DMS153 (cell line): ENCODE measurements at places on chromosomes 6 and 20.
A peak's percentile ranks its signal among the peaks of the same experiment; 100 is the strongest.

GRCh38 chr20:39150501-39150900, 188.4 kb downstream of the DHX35 start:
- DNase-seq, result no peak

- DNase-seq, result no peak
Measured at GRCh38 chr6:108825326-108825725, 22.9 kb upstream of the ARMC2 start.

GRCh38 chr20:48186915-48187314, 401.6 kb upstream of the SULF2 start:
- no peak for DNase-seq

GRCh38 chr20:22815603-22816315, 219.4 kb upstream of the SSTR4 start:
- DNase-seq, result no peak

DNA sequence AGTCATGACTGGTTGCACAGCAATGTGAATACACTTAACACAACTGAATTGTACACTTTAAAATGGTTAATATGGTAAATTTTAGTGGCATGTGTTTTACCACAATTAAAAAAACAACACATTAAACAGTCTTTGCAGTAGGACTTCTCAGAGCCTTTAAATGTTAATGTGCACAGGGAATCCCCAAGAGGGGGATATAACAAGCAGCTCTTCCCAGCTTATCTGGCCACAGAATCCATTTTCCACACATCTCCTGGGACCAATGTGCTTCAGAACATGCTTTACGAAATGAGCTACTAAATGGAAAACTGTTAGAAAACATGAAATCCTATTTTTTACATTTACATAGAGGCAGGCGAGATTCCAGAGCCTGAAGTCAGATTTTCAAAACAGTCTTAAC, 44.4 kb downstream of the FYN start:
- no peak for DNase-seq

- no peak for DNase-seq
Measured at GRCh38 chr6:17886891-17887290, 100.5 kb downstream of the KIF13A start.

GRCh38 chr20:47502271-47503239, 868 bp downstream of the NCOA3 start:
- DNase-seq, result peak; percentile 21

DNA sequence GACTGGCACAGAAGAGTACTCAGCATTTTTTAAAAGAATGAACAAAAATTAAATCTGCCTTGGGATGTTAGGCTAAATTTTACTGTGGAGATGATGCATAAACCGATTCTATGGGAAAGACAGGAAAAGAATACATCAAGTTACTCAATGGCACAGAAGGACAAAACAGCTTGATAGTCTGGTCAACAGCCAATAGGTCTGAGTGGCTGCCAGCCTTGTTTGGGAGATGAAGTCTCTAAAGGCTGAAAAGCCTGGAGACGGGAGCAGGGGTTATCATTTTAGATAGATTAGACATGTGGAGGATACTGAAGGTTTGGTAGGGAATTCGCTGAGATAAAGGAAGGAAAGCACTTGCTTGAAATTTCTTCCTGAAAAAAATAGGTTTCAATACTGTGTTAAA, 56.3 kb upstream of the LAMA2 start:
- no peak for DNase-seq

DNA sequence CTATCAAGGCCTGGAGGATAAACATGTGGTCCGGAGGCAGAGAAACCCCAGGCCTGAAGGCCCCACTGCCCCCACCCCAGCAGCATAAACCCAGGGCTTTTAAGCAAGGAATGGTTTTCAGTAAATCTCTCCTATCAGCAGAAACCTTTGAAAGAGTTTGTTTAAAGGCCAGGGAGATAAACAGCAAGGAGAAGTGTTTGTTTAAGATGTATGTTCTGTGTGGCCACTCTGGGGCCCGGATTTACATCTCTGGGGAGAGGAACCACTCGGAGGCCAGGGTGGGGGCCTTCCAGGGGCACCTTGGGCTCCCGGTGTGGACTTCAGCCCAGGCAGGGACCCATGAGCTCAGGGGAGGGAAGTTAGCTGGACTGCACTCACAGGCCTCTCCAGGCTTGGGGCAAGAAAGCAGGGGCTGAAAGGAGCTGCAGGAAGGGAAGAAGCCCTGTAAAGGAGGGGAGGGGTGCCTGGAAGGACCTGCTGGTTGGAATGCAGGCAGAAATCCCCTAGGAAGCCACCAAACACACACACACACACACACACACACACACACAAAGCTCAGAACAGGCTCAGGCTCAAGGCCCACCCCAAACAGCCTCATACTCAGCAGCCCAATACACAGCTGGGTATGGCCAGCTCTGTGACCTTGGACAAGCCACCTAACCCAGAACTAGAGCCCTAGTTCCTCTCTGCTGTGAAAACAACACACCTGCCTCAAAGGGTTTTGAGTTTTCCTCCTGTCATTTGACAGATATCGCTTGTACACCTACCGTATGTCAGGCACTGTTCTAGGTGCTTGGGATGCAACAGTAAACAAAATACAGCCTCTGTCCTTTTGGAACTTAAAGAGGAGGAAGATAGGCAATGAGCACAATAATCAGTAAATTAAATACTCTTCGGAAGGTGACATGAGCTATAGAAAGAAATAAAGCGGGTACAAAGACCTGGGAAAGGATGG, 26.2 kb upstream of the FOXP4 start:
- DNase-seq, result peak; percentile 46

GRCh38 chr20:47551222-47551621, 49.5 kb downstream of the NCOA3 start:
- DNase-seq, result no peak

- no peak for DNase-seq
Measured at GRCh38 chr20:19404826-19405225, 192.4 kb downstream of the SLC24A3 start.

DNA sequence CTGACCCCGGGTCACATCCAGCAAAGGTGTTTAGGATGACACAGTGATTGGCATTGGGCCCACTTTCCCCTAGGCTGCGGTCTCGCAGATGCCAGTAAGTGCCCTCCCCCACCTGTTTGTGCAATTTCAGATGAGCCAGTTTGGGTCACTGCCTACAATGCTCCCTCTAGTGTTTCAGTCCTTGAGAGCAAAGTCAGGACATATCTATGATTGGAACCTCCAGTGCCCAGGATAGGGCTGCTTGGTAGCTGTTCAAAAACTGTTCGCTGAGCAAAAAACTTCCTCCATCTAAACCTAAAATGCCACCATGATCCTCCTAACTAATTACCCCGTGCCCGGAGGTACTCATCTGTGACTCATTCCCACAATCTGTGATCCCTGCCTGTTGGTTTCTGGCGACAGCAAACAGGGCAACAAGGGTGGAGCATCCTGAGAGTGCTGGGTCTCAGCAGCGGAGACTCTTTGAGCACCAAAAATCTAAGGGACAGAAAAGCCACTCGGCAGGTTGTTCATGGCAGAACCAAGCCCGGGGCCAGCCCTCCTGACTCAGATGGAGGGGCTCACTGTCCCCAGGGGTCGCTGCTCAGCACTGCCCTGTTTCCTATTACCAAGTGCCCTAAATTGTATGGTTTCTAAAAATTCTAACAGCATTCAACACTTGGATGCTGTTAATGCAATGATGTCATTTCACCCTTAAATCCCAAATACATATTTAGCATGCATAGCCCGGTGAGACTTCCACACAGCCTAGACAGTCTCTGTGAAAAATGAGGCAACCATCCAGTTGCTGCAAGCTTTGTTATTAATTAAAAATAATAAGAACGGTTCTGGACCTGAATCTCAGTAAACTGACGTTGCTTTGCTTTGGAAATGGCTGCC, 5.0 kb downstream of the VSX1 start:
- DNase-seq, result peak; percentile 69

DNA sequence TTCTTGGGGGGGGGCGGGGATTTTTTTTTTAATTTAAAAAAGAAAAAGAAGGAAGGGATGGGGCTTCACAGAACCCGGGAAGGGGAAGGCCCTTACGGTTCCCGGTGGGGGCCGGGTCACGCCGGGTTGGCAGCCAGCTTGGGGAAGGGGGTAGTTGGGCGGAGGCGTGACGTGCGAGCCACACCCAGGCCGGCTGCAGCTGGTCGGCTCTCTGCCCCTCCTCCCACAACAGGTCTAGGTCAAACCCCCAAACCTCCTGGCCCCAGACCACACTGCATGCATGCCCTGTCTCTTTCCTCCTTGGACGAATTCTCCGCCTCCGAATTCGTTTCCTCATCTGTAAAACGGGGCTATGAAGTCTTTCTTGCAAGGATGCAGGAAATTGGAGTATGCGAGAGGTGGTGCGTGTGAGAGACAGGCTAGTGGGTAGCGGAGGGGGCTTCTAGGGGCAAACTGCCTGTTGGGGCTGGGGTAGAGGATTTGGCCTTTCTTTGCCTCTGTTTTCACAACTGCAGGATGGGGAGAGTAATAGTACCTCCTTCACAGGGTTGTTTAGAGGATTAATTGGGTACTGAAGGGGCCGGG, 828 bp downstream of the HCK start:
- no peak for DNase-seq

GRCh38 chr6:105644691-105645090, 241.8 kb upstream of the PREP start:
- no peak for DNase-seq

- DNase-seq, result no peak
Measured at GRCh38 chr6:26569433-26569764, 27.4 kb upstream of the ABT1 start.

DNA sequence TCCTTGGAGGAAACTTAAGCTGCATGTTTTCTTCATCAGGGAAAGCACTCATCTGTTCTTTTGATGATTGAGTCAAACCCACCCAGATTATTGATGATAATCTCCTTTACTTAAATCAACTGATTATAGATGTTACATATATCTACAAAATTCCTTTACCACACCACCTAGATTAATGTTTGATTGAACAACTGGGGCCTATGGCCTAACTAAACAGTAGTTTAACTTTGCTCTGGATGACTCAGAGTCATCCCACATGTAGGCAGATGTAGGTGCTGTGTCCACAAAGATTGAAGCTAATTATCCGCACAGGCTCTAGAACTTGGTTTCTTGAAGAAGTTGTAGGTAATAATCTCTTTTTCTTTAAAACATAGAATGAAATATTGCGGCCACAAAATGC, 42.2 kb downstream of the PKIB start:
- no peak for DNase-seq

DNA sequence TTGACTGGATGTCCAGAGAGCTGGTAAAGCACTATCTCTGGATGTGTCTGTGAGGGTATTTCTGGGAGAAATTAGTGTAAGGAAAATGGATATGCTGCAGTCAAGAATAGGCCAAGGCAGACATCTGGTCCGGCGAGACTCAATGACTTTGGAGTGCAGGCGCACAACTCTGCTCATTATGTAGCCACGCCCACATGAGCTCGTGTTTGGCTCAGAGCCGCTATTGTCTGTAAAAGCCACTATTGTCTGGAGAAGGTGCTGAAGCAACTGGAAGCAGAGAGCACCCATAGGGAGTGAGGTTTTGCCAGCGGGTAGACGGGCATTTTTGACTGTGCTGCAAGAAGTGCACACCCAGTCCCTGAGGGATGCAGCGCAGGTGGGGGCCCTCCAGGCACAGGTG, 305.0 kb upstream of the POU3F2 start:
- no peak for DNase-seq

- no peak for DNase-seq
Measured at GRCh38 chr6:165910184-165910966, 247.3 kb upstream of the PDE10A start.

DNA sequence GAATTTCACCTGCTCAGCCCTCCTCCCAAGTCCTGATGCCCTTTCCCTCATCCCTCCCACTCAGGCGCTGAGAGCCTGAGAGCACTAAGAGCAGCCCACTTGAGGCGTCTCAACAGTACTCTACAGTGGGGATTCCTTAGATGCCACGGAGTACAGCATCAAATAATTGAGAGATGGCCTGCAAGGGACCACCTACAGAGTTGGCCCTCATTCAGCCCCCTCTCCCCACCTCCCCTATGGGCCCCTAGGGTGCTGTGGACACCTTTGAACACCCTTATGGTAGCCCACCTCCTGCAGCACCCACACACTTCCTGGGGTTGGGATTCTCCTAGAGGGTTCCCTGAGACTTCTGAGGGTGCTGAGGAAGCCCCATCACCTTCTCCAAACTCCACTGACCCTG, 37.1 kb upstream of the SIRPG start:
- no peak for DNase-seq

GRCh38 chr6:124888581-124889371, 73.5 kb upstream of the RNF217 start:
- no peak for DNase-seq

- no peak for DNase-seq
Measured at GRCh38 chr6:169075211-169075914, 178.3 kb downstream of the THBS2 start.

GRCh38 chr6:169654598-169655391, 47.0 kb downstream of the WDR27 start:
- no peak for DNase-seq

DNA sequence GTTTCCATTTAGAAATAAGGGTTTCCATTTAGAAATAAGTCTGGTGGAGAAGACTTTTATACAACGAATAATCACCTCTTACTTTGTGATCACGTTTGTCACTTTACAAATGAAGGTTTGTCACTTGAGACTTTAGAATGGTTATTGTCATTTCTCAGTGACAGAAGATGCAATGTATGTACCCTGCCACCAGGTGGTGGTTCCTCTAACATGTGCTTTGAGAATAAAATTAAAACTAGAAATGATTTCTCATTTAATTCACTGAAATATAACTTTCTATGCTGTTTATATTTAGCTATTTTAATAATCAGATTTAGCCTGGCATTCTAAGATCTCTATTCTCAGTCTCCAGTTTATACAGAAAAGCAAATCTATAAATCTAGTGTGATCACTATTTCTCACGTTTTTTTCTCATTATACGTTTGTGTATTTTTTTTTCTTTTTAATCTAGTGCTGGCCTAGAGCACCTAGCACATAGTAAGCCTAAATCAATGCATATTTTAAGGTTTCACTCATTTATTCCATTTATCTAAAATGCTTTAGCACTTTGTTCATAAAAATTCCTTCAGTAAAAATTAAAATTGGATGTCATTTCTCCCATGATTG, 57.4 kb upstream of the TFAP2D start:
- no peak for DNase-seq

GRCh38 chr6:6820641-6821238, 232.2 kb downstream of the LY86 start:
- peak; percentile 95 for DNase-seq

DNA sequence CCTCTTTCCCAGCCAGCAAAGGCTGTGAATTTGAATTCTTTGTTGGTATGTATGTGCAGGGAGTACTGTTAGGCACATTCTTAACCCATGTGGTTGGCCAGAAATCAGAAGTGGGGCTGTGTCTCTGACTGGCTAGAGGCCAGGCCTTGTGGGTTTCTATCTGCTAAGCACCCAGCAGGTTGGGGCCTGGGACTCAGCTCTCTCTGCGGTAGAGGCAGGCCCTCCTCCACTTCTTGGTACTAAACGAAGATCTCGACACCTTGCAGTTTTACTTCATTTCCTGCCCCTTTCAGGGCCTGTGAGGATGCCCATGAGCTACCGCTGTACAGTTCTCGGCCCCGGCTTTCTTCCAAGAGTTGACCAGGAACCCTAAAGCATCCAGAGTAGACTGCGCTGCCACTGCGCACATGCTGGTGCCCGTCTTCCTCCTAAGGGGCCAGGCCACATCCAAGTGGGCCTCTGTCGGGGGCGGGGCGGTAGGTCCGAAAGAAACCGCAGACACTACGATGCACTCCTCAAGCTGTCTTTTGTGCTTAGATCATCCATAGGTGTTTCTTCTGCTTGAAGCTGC, 51.1 kb downstream of the TCP11 start:
- DNase-seq, result no peak
